ENCODE measurements at places on chromosomes 13 and 19.

DNA sequence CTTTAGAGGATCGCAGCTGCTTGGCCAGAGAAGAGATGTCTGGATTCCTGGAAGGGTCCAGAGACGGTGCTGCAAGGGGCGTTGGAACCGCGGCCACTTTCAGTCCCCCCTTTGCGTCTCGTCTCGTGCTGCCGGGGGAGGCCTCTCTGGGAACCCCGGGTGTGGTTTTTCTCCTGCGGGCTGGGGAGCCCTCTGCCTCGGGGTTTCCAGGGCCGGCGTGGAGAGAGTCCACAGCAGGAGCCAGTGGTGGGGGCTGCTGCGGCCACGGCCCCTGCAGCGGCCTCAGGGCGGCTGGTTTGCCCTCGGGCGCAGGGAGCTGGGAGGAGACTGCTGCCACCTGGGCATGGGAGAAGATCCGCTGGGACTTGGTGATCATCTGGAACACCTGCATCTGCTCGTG, 28.5 kb downstream of the ZNF541 start:
- no peak for DNase-seq

- DNase-seq, result peak; percentile 31
These were observed 513 bp downstream of the MIER2 start for GRCh38 chr19:343941-344624.

DNA sequence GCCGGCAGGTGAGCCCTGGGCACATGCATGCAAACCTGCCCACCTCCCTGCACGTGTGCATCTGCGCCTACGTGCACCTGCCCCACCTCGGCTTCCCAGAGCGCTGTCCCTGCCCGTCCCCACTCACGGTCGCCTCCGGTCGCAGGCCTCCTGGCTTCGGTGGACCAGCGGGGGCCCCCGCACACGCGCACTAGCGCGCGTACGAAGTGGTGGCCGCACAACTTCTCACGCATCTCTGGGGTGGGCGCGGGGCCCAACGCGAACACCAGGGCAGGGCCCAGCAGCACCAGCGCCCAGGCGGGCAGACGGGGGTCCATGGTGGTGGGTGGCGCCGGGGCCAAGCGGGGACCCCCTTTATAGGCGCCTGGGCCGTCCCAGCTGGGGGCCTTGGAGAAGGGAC, at the start of gene INSL3:
Gene INSL3 (minus strand): TSS at position 330 of the 400 bp plus-strand sequence. CDS start 13 bp downstream, at position 317.
- DNase-seq, result no peak

GRCh38 chr19:47253970-47254369, 2.4 kb upstream of the CCDC9 start:
- no peak for DNase-seq

DNA sequence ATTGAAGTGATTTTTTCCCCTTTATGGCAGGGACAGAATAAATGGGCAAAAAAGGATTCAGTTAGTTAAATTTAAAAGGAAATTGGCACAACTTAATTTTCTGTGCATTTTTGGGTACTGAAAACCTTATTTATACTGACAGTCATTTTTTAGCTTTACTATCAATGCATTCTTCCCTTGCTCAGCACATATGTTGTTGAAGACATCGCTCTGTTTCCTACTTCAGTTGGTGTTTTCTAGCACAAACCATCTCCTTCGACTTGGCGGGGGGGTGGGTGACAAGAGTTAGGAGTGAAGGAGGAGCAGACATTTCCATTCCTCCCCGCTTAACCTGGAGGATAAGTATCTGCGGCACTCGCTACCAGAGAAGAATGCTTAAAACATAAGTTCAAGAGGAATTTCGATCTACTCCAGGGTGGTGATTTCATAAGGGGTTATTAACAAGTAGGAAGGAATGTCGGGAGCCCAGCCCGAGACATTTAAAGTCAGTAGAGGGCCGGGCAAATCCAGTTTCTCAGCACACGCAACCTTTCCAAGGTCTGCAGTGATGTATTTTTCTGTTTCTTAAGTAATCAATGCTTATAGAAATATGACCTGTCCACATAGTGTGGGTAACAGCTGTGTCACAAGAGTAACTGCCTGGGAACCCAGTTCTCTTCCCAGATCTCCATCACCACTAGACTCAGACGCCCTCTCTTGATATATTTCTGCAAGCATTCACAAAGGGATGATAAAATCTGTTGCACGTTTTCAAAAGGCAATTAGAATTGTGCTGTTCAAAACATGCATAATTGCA, 525.8 kb downstream of the MYO16 start:
- DNase-seq, result no peak

DNA sequence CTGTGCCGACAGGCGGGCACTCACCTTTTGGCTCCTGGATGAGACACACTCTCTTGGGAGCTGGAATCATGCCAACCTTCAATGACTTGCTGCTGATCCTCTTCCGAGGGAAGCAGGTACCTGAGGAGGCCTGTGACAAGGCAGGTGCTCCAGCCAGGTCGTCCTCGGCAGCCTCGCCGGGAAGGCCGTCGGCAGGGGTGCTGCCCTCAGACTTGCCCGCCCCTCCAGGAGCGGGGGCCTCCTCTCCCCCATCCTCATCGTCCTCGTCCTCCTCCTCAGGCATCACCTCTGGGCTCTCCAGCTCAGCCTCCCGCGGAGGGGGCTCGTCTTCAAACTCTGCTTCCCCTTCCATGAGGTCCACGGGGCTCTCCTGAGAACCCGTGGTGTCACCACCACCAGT, 29.2 kb downstream of the SUGP2 start:
- no peak for DNase-seq

Measured in T-helper 9 cell (primary cell).